Activated naive CD4-positive, alpha-beta T cell treated with anti-CD3 and anti-CD28 coated beads, Interleukin-2, amount 50 U/mL, for 72 hours (primary cell): ENCODE measurements at places on chromosomes 16 and 17. TPM values are rescaled to one million over a fixed set of nuclear protein-coding genes. Genes with fewer than 3 reads are reported as not detected.

HBA1 gene
- total RNA-seq = not detected

DNA sequence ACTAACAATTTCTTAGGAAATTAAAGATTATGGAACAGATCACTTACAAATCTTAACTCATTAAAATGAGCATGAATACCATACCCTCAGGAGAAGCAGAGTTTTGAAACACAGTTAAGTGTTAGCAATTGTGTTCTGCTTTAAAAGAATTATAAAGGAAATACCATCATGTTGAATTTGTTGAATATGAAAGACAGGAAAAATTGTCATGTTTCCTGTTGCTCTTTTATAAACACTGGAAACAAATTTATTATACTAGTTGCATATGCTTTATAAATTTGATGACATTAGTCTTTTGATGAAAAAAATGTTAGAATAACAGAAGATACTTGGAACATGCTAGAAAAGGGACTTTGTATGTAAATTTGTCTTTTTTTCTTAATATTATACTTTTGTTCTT, 59.7 kb downstream of the VMP1 start:
- no peak for DNase-seq

ICAM2 gene
- 21.9 TPM for total RNA-seq

GRCh38 chr17:62671553-62671952, 44.1 kb downstream of the MRC2 start:
- DNase-seq = no peak

DNA sequence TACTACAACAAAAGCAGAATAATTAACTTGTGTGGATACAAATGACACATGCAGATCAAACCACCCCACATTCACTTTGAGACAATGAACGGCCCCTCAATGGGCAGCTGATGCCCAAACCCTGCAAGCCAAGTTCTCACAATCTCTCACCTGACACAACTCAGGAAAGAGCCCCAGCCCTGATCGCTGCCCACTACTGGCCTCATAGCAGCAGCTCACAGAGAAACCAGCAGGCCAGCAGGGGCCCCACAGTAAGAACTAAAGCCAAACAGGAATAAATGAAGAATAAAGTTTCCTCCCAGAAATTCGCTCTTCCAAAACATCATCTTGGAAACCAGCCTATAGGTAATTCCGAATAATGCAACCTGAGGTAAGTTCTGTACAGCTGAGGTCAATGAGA, 7.7 kb downstream of the AKTIP start:
- no peak for DNase-seq

CACNG3 gene
- total RNA-seq = not detected

CDT1 gene
- 240 TPM for total RNA-seq

KRTAP3-2 gene
- total RNA-seq = not detected

GJC1 gene
- total RNA-seq = 2.5 TPM

DNA sequence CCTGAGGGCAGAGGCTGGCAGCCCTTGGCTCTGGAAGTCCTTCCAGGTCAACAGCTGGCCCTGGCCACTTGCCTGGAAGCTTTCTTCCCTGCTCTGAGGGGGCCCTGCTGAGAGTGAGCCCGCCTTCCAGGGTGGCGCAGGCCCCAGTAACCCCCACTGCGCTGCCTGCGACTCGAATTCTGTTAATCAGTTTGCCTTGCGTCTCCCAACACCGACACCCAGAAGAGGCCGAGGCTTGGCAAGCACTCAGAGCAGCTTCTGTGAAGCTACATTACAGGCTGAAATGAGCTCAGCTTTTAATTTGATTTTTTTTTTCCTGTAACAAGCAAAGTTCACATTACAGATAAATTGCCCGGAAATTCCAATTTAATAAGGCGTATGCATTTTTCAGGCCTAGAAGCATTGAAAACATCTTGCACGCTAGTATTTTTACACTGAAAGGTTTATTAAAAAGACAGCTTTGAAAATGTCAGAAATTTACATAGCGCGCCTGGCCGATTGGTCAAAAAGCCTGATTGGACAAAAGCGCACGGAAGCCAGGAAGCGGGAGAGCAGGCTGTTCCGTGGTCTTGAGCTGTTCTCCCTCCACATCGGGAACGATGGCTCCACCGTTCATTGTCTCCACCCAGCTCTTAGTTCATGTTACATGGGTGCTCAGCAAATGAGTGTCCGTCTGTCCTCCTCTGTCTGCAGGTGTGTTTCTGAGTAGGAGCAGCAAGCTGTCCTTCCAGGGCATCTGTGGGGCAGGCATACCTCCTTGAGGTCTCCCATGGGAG, 65.5 kb upstream of the HSBP1 start:
- DNase-seq = no peak

DNA sequence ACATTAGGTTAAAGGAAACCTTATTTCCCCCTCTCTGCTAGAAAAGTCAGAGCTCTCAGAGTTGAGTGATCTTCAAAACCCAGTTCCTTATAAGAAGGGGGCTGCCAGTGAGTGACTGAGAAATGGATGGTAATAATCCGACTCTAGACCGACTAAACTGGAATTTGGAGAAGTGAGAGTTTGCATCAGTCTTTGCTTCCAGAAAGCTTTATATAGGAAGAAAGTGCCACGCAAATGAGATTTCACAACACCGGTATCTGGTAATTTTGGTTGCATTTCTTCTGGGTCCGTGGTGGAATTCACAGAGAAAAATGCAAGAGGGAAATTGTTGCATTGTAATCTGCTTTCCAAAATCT, 271.4 kb downstream of the MAF start:
- DNase-seq = no peak

ERN2 gene
- total RNA-seq = not detected

GRCh38 chr17:14772776-14773175, 471.9 kb downstream of the HS3ST3B1 start:
- no peak for DNase-seq

GRCh38 chr16:64738321-64738960, 383.4 kb downstream of the CDH11 start:
- no peak for DNase-seq

DNA sequence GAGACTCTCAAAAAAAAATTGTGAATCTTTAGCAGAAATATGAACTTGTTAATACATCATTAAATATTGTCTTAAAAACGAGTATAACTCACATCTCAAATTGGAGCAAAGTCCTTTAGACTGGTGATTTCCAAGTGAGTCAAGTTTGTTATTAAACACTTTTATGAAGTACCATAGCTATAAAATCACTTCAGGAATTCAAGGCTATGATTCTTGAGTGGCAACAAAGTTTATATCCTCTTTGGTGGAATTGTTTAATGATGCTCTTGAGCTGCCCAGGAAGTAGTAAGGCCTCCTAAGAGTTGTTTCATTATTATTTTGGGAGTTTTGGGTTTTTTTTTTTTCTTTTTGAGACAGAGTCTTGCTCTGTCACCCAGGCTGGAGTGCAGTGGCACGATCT, 16.7 kb upstream of the BLMH start:
- no peak for DNase-seq

DNA sequence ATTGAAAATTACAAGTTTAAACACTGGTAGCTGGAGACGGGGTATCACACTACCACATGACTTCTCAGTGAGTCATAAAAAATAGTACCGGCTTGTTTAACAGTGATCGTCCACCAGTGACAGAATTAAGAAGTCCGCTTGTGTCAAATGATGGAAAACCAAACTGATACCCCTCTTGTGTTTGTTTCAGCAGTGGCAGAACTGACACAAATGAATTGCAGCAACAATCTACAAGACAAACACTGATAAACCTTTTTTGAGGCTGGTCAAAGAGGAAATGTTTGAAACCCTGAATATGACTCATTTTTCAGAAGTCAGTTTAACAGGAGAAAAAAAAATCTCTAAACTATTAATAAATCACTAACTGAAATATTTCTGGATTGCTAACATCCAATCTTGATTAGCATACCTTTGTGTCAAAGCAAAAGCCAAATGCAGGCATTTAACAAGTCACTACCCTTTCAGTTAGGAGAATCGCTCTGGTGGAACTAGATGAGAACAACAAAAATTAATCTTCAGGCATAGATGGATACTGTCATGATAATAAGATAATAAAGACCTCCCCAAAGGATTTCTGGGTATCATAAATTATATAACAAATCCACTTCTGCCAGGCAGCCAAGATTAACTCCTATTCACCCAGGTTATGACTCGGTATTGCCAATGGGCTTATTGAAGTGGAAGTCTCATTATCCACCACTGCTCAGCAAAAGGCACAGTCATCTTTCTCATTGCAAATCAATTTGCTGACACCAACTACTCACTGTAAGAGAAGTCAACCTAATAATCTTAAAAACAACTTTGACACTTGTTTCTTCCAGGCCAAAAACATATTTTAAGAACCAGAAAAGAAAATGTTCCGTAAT, 20.8 kb downstream of the DCUN1D3 start:
- DNase-seq = no peak

DNA sequence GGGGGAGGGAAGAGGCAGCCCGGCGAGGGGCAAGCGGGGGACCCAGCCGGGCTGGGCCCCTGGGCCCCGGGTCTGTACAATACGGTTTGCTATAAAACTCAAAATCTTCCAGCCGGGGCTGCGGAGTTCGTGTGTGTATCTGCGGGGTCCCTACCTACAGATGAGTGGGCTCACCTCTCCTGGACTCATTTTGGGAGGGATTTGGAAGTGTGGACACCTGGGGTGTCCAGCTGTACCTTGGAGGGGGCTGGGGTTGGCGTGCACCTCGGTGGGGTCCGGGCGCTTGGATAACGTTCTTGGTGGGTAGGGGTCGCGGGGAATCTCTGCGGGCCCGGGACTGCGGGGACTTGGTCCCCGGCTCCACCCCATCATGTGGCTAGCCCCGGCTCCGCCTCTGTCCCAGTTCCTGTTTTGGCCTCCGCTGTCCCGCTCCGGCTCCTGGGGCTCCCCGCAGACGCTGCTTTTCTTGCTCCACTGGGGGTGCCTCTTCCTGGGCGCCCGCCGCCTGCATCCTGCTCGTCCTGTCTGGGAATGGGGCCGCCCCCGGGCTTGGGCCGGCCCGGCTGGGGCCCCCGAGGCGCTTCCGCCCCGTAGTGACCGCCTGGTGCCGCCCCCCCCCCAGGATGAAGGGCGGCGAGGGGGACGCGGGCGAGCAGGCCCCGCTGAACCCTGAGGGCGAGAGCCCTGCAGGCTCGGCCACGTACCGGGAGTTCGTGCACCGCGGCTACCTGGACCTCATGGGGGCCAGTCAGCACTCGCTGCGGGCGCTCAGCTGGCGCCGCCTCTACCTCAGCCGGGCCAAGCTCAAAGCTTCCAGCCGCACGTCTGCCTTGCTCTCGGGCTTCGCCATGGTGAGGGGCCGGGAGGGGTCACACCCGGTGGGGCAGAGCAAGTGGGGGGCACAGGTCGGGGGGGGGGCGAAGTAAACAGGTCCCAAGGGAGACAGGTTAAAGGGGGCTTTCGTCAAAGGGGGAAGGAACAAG, at the start of gene ORAI3:
ORAI3 (plus strand) TSS at position 402 of the 983 bp plus-strand sequence; CDS start at position 624, 222 bp downstream.
- peak; percentile 46 for DNase-seq

GRCh38 chr17:42248351-42249179, 27.6 kb downstream of the STAT5B start:
- peak; percentile 72 for DNase-seq

DNA sequence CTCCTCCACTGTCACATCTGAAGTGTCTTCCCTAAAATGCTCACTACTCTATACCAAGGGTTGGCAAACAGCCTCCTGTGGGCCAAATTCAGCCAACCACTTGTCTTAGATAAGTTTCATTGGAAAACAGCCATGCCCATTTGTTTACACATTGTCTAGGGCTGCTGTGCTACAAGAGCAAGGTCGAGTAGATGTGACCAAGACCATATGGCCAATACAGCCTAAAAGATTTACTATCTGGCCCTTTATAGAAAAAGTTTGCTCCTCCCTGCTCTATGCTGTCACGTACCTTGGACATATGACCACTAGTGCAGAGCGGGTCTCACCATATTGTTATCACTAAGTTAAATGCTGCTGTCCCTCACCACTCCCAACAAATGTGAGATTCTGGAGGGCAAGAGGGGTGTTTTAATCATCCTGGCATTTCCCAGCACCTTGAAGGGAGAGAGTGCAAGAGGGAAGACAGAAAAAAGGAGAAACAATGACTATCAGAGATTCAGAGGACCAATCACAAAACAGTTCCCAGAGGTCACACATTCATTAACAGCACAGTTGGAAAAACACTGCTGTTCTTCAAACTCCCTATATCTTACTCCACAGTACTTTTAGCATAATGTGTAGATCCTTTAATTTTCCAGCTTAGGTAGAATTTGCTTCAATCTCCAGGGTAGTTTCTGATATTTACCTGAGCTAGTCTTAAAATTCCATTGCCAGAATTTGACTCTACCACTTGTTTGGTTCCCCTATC, 13.2 kb downstream of the LSM12 start:
- DNase-seq = no peak

GPR142 gene
- total RNA-seq = not detected

- DNase-seq = no peak
Measured at GRCh38 chr17:71970312-71970711, 150.5 kb upstream of the SOX9 start.

GRCh38 chr16:82264756-82265155, 94.7 kb upstream of the MPHOSPH6 start:
- no peak for DNase-seq

GRCh38 chr17:42429726-42430447, 6.8 kb upstream of the CAVIN1 start:
- no peak for DNase-seq

- no peak for DNase-seq
Measured at GRCh38 chr16:68401871-68402747, 46.2 kb downstream of the SMPD3 start.
